Naive thymus-derived CD8-positive, alpha-beta T cell (primary cell): ENCODE measurements at places on chromosomes 16 and 17. TPM values are rescaled to one million over a fixed set of nuclear protein-coding genes. Genes with fewer than 3 reads are reported as not detected.

Gene APOBR
- polyA plus RNA-seq = 0.38 TPM

DNA sequence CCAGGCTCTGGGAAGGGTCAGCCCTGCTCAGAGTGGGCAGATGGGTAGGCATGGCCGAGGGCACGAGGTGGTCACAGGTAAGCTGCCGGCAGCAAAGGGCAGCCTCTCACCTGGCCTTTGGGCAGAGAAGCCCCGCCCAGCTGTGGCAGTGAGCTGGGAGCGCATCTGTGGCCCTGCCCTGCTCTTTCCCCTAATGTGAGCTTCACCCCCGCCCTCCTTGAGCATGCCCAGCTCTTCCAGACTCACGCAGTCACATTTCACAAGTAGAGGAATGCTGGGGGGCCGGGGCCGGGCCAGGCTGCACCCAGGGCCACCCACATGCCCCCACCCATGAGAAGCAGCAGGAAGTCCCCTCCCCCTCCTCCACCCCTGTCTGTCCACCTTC, 40.7 kb upstream of the SLC38A10 start:
- no peak for DNase-seq

- no peak for DNase-seq
Observed at GRCh38 chr17:34259146-34259545, 4.1 kb downstream of the CCL2 start.

DNA sequence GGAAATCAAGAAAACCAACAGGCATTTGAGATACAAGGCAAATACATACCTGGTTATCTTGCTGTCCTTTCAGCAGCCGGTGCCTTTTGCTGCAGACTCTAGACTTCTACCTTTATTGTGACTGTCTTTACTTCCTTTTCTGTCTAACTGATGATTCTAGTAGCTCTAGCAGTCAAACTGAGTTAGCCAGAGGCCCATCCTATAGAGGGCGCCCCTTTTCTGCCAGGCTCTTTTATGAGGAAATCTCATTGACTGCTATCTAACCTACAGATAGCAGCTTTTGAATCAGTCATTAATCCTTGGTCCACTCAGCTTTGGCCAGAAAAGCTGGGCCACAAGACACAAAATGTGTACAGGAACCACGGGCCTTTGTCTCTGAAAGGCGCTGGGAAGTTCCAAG, 87.5 kb upstream of the WSB1 start:
- no peak for DNase-seq

DNA sequence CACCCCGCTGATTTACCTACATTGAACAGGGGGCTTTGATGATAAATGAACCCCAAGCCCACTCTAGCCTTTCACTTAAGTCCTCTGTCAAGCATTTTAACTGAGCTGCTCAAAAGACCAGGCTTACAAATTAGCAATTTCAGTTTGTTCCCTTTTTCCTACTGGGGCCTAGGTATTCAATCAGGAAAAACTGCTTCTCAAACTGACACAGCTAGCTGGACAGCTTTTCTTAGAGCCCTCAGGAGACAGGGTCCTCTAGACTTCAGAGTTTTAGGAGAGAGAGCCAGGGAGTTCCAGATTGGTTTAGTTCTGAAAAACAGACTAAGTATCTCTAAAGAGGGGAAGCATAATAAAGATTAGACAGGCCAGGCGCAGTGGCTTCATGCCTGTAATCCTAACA, 6.2 kb upstream of the HEXIM2 start:
- DNase-seq = no peak

DNA sequence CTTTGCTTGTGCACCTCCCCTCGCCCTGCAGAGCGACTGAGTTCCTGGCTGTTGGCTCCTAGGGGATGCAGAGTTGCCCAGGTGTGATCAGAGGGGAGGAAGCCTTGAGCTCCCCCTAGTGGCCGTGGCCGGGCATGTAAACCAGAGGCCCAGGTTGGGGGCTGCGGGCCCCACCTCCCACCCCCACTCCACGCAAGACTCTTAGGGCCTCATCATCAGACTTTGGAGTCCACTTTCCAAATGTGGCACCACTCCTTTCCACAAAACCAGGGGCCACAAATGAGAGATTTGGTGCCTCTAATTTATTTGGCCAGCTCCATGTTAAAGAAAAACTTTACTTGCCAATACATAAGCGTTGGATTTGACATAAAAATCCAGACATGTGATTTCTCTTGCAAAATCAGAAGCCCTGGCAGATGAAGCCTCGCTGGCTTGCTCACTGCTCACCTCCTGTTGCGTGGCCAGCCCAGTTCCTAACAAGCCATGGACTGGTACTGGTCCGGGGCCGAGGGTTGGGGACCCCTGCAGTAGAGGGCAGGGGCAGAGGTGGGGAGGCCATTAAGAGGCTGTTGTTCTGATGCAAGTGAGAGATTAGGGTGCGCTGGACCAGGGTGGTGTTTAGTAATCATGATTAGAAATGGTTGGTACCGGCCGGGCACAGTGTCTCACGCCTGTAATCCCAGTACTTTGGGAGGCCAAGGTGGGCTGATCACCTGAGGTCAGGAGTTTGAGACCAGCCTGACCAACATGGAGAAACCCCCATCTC, 28.7 kb upstream of the GAS7 start:
- DNase-seq = peak; percentile 45

DNA sequence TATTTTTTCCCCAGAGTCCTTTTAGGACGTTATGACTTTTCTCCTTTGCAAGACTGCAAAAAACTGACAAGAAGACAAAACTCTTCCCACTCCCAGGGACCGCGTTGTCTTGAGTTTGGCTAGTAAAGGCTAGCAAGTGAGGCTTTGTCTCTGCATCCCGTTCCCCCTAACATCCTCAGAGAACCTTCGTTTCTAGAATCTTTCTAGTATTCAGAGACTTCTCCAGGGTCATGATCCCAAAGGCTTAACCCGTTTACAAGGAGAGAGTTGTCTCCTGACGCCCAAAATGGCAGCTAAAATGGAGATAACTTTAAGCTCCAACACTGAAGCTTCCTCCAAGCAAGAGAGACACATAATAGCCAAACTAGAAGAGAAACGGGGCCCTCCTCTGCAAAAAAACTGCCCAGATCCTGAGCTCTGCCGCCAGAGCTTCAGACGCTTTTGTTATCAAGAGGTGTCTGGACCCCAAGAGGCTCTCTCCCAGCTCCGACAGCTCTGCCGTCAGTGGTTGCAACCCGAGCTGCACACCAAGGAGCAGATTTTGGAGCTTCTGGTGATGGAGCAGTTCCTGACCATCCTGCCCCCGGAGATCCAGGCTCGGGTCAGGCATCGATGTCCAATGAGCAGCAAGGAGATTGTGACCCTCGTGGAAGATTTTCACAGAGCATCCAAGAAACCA, 843 bp downstream of the ZNF174 start:
- no peak for DNase-seq

GRCh38 chr16:85151603-85152413, 39.5 kb upstream of the CIBAR2 start:
- no peak for DNase-seq

- DNase-seq = no peak
Observed at GRCh38 chr17:65523853-65524664, 37.4 kb downstream of the AXIN2 start.

DNA sequence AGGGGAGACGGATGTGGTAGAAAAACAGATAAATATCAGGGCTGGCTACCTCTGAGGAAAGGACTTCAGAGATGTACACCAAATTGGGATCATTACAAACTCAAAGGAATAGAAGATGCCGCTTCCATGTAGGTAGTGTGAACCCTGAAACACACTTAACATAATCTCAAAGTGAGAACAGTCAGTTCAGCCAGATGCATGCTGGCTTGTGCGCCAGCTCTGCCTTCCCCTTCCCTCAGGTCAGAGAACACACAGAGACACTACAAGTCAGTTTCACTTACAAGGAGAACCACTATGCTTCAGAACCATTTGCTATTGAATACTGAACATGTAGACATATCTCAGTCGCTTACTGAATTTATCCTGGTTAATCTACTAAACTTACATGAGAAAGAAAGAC, 176.0 kb upstream of the AXIN2 start:
- no peak for DNase-seq

DNA sequence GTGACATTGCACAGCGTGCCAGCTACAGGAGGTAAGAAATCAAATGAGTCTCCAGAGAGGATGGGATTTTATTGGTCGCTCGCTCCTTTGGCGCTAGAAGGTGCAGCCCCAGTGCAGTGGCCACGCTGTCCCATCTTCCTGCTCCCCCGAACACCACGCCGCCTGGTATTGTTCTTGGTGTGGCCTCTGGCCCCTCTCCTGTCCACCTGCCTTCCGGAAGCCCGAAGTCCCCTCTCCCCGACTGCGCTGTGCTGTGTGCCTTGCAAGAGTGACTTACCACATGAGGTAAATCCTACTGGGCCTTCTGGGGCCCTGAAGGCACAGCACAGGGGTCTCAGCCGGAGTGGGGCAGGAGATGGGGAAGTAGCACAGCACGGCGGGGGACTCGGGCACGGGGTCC, 58.2 kb downstream of the MARCHF10 start:
- no peak for DNase-seq

DNA sequence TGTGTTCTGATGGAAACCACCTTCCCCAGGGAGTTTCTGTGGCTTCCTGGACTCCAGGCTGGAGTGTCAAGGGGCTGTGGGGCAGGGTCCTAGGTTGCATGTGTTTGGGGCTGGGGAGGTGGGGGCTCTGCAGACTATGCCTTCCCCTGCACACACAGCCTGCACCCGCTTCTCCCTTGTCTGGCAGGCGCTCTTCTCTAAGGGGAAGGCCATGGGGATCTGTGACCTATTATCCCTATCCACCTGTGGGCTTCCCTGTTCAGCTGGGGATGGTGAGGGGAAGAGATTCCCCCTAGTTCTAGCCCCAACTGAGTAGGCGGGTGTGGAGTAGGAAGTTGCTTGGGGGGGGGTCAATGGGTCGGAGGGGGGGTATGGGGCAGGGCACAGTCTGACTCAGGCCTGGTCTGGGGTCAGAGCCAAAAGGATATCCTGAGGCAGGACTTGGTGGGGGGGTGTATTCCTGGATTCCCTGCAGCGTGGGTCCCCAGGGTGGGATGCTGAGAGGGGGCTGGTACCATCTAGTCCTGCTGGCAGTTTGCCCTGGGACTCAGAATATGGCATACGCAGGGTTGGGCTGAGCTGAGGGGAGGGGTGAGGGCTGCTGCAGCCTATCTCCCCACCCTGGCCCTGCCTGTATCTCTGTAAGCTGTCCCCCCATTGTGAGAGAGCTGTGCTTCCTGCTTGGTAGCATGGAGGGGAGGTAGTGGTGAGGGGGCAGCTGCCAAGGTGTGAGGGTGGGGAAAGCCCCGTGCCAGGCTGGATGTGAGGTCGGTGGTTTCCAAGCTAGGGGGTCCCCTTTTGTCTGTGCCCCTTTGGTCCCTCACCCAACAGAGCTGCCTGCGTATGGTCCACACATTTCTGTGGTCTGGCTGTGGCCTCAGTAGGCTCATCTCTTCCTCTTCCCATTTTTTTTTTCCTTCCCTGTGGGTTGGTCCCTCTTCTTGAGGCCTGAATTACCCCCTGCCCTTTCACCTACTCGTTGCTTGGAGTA, 14.7 kb downstream of the RARA start:
- DNase-seq = peak; percentile 88

- no peak for DNase-seq
Observed at GRCh38 chr17:59470624-59471297, 94.6 kb upstream of the DHX40 start.

Gene LLGL2
- 21.8 TPM for polyA plus RNA-seq

GRCh38 chr17:1591474-1592090, 29.0 kb upstream of the PITPNA start:
- DNase-seq = no peak

DNA sequence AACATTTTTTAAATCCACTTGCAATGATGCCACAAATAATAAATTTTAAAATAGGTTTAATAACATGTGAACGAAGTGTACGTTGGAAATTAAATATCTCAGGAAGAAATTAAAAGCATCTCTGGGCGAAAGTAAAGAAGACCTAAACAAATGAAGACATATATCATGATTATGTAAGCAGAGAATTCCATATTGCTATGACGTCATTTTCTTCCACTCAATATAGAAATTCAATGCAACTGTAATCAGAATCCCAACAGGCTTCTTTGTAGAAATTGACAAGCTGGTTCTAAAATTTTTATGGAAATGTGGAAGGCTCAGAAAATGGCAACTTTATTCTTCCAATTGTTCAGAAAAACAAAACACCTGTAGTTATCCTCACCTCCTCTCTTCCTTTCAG, 33.8 kb upstream of the RBFOX3 start:
- no peak for DNase-seq

DNA sequence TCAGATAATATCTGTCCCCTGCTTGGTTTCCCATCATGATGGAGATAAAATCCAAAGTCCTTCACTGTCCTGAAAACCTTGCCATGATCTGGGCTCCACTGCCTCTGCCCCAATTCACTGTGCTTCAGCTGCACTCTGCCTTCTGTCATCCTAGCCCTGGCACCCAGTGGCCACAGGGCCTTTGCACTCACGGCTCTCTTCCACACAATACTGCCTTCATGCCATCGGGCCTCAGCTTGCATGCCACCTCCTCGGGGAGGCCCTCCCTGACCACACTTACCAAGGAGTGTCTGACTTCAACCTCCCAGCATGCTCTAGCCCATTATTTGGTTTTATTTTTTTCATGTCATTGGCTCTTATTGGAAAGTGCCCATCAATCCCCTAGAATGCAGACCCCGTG, 146.1 kb downstream of the C16orf78 start:
- no peak for DNase-seq
